ENCODE measurements at places on chromosomes 2 and 18.

DNA sequence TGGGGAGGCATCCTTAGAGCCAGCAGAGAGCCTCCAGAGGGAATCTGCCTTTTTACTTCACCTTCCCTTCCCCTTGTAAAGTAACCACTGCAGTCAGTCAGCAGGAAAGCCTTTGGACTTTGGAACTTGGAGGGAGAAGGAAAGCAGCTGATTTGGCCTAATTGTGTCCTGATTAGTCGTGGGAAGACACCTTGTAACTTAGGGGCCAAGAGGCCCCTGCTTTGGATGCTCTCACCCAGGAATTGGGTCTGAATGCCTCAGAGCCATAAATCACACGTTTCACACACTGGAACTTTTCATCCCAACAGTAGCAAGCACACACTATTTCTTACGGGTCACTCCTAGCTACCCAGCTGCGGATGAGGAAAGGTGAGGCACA lies 81.0 kb upstream of the PPM1B start:
- DNase-seq: no peak

DNA sequence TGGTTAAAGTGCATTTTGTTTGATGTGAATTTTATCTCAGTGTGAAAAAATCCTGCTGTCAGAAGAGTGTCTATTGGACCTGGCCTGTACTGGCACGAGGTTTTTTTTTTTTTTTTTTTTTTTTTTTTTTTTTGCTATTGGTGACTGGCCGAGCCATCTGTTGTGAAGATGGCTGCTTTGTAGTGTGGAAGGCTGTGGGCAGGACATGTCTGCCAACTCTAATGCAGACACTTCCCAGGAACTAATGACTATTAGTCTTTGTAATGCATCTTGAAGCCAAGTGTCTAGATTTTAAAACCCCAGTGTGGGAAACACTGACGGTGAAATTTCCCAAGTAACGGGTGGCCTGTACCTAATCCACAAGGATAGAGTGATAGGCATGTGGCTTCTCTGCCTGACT lies 34.3 kb downstream of the ZAP70 start:
- no peak for DNase-seq

- DNase-seq: no peak
These were observed 13.9 kb upstream of the THSD7B start for GRCh38 chr2:136751406-136751805.

GRCh38 chr18:8625461-8626092 lies 16.3 kb downstream of the RAB12 start:
- no peak for DNase-seq

DNA sequence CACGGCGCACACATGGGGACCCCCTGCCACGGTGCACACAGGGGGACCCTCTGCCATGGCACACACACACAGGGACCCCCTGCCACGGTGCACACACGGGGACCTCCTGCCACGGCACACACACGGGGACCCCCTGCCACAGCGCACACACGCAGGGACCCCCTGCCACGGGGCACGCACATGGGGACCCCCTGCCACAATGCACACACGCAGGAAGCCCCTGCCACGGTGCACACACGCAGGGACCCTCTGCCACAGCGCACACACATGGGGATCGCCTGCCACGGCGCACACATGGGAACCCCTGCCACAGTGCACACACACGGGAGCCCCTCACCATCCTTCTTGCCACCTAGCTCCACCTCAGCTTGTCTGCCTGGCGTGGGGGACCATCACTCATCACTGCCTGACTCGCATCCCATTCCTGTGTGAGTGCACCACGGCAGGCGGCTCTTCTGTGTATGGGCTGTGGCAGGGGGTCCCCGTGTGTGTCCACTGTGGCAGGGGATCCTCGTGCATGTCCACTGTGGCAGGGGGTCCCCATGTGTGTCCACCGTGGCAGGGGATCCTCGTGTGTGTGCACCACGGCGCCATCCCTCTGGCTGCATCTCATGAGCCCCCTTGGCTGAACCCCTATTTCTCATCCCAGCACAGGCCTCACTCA lies 206.7 kb downstream of the EIPR1 start:
- no peak for DNase-seq

GRCh38 chr2:240925191-240925567 lies 19.0 kb downstream of the CROCC2 start:
- DNase-seq: no peak
